ENCODE measurements at places on chromosomes 5 and 9. TPM values are rescaled to one million over a fixed set of nuclear protein-coding genes. Genes with fewer than 3 reads are reported as not detected.
A peak's percentile ranks its signal among the peaks of the same experiment; 100 is the strongest.

DNA sequence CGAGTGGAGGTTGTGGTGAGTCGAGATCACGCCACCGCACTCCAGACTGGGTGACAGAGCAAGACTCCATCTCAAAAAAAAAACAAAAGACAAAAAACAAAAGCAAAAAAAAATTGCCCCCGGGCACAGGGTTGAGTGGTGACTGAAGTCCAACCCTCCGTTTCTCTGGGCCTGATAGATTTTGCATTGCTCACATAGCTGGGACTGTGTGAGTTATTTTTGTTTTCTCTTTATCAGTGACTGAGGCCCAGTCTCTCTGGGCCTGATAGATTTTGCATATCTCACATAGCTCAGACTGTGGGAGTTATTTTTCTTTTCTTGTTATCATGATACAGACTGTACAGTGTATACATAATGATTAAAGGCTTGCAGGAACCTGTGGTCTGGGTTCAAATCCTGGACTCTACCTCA lies 2.6 kb upstream of the SLC28A3 start:
- H3K27ac ChIP-seq: no peak overlapping the region
- no peak for DNase-seq
- no peak overlapping the region for H3K4me3 ChIP-seq
- H3K4me1 ChIP-seq: no peaks in the 10 kb centered on the region
- no peaks in the 10 kb centered on the region for H3K27me3 ChIP-seq
- no peaks in the 10 kb centered on the region for H3K36me3 ChIP-seq

- DNase-seq: no peak
- no peaks in the 10 kb centered on the region for H3K27me3 ChIP-seq
- H3K4me3 ChIP-seq: no peak overlapping the region
- H3K27ac ChIP-seq: no peak overlapping the region
Observed at GRCh38 chr9:27485158-27485557, 38.9 kb upstream of the IFNK start.

NR2F1 gene
- 97.2 TPM for total RNA-seq

GRCh38 chr5:138574744-138575193 lies 432 bp downstream of the HSPA9 start:
- no peaks in the 10 kb centered on the region for H3K27me3 ChIP-seq
- H3K27ac ChIP-seq: peak overlapping the region; percentile 99
- peaks cover 47% of the 10 kb centered on the region for H3K4me1 ChIP-seq
- H3K4me3 ChIP-seq: peak overlapping the region; percentile 100
- H3K36me3 ChIP-seq: peaks cover 37% of the 10 kb centered on the region
- DNase-seq: no peak

CCDC192 gene
- not detected for total RNA-seq

SPINK6 gene
- not detected for total RNA-seq

- H3K4me3 ChIP-seq: no peak overlapping the region
- no peaks in the 10 kb centered on the region for H3K4me1 ChIP-seq
- H3K36me3 ChIP-seq: no peaks in the 10 kb centered on the region
- DNase-seq: no peak
Observed at GRCh38 chr5:6601816-6602215, 31.0 kb downstream of the NSUN2 start.

TMOD1 gene
- total RNA-seq: 21.1 TPM

DNA sequence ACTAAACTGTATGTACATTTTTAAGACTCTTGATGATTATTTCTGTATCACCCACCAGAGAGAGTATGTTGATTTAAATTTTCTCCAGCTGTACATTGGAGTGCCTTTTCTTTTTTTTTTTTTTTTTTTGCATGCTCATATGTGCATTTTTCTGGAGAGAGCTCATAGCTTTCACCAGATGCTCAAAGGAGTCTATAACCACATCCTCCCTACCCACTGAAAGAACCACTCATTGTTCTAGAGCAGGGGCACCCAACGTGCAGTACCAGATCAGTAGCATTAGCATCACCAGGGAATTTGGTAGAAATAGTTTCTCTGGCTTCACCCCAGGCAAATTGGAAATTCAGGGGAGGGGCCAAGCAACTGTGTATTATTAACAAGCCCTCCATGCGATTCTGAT lies 53.9 kb upstream of the TMEM171 start:
- H3K27me3 ChIP-seq: no peaks in the 10 kb centered on the region
- DNase-seq: no peak
- no peak overlapping the region for H3K4me3 ChIP-seq
- no peaks in the 10 kb centered on the region for H3K36me3 ChIP-seq
- H3K4me1 ChIP-seq: no peaks in the 10 kb centered on the region
- no peak overlapping the region for H3K27ac ChIP-seq

- no peak overlapping the region for H3K4me3 ChIP-seq
- no peaks in the 10 kb centered on the region for H3K4me1 ChIP-seq
- H3K36me3 ChIP-seq: no peaks in the 10 kb centered on the region
- H3K27me3 ChIP-seq: no peaks in the 10 kb centered on the region
Observed at GRCh38 chr9:15572200-15572770, 19.4 kb downstream of the CCDC171 start.

PCDHAC2 gene
- 3.9 TPM for total RNA-seq

RANBP3L gene
- total RNA-seq: 3.2 TPM

DNA sequence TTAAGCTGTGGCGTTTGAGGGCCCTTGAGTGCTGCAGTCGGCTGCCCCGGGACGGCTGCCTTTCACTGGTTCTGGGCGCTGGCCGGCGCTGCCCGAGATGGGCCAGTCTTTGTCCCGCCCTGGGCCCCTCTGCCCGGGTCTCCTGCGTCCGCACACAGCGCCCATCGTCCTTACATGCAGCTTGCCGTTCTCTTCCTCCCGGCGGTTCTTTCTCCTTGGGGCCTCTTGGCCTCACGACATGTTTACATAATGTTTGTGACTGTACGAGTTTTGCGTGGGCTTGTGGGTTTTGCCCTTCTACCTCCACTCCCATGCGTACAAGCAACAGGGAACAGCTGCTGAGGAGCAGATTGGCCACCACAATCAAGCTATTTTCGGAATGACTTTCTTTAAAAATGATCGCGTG lies 618 bp downstream of the TNPO1 start:
- H3K4me3 ChIP-seq: peak overlapping the region; percentile 97
- H3K4me1 ChIP-seq: peaks cover 31% of the 10 kb centered on the region
- H3K36me3 ChIP-seq: no peaks in the 10 kb centered on the region
- H3K27ac ChIP-seq: peak overlapping the region; percentile 96

DNA sequence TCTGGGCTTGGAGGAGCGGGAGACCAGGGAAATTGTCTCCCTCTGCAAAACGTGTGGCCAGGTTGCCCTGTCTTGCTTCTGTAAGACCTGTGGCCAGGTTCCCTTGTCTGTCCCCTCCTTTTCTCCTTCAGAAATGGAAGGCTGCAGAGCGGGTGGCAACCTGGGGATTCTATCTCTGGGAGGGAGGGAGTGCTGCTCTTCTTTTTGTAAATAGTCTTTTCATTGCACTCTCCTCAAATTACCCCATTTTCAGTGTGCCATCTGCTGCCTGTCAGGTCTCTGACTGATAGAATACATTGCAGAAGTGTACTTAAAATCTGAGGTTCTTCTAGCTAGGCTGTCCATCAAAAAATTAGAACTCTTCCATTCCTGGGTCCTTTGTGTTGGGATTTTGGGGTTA lies 126.0 kb downstream of the GABRB2 start:
- H3K27ac ChIP-seq: no peak overlapping the region
- H3K27me3 ChIP-seq: no peaks in the 10 kb centered on the region
- DNase-seq: no peak
- no peak overlapping the region for H3K4me3 ChIP-seq
- H3K4me1 ChIP-seq: no peaks in the 10 kb centered on the region
- no peaks in the 10 kb centered on the region for H3K36me3 ChIP-seq

GRCh38 chr9:92808726-92809451 lies 44.3 kb upstream of the BICD2 start:
- no peaks in the 10 kb centered on the region for H3K36me3 ChIP-seq
- H3K4me3 ChIP-seq: peak overlapping the region; percentile 10
- H3K4me1 ChIP-seq: peaks cover 31% of the 10 kb centered on the region
- no peak overlapping the region for H3K27ac ChIP-seq

GRCh38 chr9:33472881-33473615 lies 676 bp downstream of the NOL6 start:
- peaks cover 33% of the 10 kb centered on the region for H3K36me3 ChIP-seq
- no peaks in the 10 kb centered on the region for H3K27me3 ChIP-seq
- H3K27ac ChIP-seq: no peak overlapping the region
- H3K4me1 ChIP-seq: peaks cover 22% of the 10 kb centered on the region
- peak overlapping the region; percentile 67 for H3K4me3 ChIP-seq

ANAPC2 gene
- total RNA-seq: 30.0 TPM

CAVIN4 gene
- 0.49 TPM for total RNA-seq

DNA sequence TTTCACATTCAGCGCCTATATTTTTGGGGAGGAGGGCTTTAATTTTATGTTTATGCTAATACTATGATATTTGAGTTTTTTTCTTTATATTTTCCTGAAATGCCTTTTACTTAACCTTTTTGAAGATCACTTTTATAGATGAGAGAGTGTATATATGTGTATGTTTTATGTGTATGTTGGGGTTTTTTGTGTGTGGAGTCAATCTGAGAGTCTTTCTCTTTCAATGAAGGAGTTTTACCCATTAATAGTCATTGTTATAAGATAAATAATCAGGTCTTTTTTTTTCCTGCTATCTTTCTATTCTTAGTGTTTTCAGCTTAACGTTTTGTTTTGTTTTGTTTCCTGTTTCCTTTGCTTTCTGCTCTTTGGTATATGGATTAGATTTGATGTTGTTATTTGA lies 112.2 kb downstream of the TEX10 start:
- no peak overlapping the region for H3K27ac ChIP-seq

DNA sequence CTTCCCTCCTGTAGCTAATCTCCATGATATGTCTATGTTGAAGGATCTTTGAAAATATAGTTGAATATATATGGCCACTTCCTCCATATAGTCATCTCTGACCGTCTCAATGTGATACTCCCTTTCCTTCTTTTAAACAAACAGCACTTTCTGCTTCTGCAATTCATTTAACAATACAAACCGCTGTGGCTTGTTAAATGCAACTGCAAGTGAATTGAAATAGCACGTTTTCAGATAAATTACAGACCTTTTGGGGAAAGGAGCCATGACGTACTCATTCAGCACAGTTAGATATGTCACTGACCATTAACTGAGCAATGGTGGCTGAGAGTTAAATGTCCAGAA lies 82.5 kb downstream of the FBXO38 start:
- H3K27ac ChIP-seq: no peak overlapping the region
- H3K36me3 ChIP-seq: no peaks in the 10 kb centered on the region
- no peak overlapping the region for H3K4me3 ChIP-seq
- H3K4me1 ChIP-seq: no peaks in the 10 kb centered on the region
- H3K27me3 ChIP-seq: no peaks in the 10 kb centered on the region

KIF12 gene
- total RNA-seq: not detected

GRCh38 chr5:168064933-168065622 lies 226.4 kb upstream of the WWC1 start:
- H3K4me1 ChIP-seq: no peaks in the 10 kb centered on the region
- no peaks in the 10 kb centered on the region for H3K27me3 ChIP-seq
- H3K36me3 ChIP-seq: no peaks in the 10 kb centered on the region

ADAMTS6 gene
- 1.5 TPM for total RNA-seq

- no peak overlapping the region for H3K27ac ChIP-seq
- H3K36me3 ChIP-seq: no peaks in the 10 kb centered on the region
- H3K4me3 ChIP-seq: no peak overlapping the region
- H3K27me3 ChIP-seq: no peaks in the 10 kb centered on the region
Observed at GRCh38 chr5:61081741-61082140, 80.5 kb downstream of the SMIM15 start.

HEMGN gene
- total RNA-seq: not detected

DNA sequence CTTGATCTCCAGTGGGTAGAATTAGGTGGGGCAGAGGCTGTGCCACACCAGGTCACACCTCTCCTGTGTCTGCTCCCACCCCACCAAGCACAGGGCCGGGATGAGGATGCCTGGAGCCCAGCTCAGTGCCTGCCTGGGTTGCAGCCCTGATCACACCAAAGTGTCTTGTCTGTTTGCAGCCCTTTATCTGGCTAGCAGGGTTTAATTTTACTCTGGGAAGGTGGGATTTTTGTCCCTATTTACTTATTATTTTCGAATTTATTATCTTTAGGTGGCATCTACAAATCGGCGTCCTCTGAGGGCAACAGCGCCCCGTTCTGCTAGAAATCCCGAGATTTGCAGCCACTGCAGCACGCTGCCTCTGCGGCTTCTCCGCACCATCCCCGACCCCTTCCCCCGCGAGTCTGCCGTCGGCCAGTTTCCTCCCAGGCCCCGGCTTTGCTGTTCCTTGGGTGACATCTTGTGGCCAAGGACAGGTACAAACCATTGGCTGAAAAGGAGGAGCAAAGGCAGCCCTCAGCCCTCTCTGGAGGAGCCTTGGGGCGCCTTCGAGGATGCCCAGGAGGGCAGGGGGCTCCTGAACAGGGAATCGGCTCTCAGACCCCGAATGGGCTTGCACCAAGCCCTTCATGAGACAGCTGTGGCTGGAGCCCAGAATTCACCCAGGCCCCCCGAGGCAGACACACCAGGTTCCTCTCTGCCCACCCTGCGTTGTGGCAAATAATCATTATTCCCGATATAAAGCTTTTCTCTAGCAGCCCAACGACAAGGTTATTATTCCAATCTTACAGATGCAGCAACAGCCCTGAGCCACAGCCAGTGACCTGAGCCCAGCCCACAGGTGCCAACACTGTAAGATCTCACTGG lies 113.0 kb downstream of the GAPVD1 start:
- no peaks in the 10 kb centered on the region for H3K36me3 ChIP-seq
- H3K4me3 ChIP-seq: no peak overlapping the region
- no peak overlapping the region for H3K27ac ChIP-seq
- H3K4me1 ChIP-seq: peaks cover 13% of the 10 kb centered on the region

- no peaks in the 10 kb centered on the region for H3K27me3 ChIP-seq
- no peak overlapping the region for H3K4me3 ChIP-seq
- H3K36me3 ChIP-seq: no peaks in the 10 kb centered on the region
- DNase-seq: no peak
- no peak overlapping the region for H3K27ac ChIP-seq
Observed at GRCh38 chr5:113267361-113267900, 167.4 kb downstream of the TSSK1B start.

DNA sequence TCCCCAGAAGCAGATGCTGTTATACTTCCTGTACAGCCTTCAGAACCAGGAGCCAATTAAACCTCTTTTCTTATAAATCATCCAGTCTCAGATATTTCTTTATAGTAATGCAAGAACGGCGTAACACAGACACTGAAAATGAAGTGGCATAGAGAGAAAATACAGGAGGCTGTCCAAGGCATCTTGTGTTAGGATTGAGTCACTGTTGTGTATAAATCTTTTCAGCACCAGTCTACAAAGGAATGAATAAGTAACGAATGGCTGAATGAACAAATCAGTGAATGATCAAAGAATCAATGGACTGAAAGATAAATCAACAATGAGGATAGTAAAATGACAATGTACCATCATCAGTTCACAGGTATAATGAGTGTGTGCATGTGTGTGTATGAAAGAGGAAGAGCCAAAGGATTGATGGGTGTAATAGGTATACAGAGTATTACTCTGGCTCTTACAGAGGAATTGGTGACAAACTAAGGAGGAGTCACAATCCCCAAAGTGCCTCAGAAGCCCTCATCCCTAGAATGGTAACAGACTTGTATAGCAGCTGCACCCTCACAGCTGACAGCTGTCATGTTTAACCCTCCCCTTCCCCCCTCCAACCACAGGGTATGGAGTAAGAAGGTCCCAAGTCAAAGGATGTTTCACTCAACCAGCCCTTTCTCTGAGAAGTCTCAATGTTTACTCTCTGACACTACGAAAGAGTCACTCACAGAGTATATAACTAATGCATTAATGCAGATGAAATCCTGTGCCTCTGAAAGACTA lies 29.8 kb upstream of the MIER3 start:
- DNase-seq: no peak
- no peaks in the 10 kb centered on the region for H3K4me1 ChIP-seq
- H3K27me3 ChIP-seq: no peaks in the 10 kb centered on the region
- H3K36me3 ChIP-seq: no peaks in the 10 kb centered on the region

GRCh38 chr5:158559066-158559465 lies 540.6 kb downstream of the EBF1 start:
- H3K27me3 ChIP-seq: no peaks in the 10 kb centered on the region
- H3K4me3 ChIP-seq: no peak overlapping the region
- peaks cover 2% of the 10 kb centered on the region for H3K4me1 ChIP-seq
- H3K27ac ChIP-seq: no peak overlapping the region
- DNase-seq: no peak

- H3K36me3 ChIP-seq: no peaks in the 10 kb centered on the region
- no peak overlapping the region for H3K27ac ChIP-seq
- H3K4me3 ChIP-seq: no peak overlapping the region
Observed at GRCh38 chr5:61289669-61290306, 42.3 kb upstream of the ZSWIM6 start.
